ENCODE measurements at places on chromosomes 16 and 17.

DNA sequence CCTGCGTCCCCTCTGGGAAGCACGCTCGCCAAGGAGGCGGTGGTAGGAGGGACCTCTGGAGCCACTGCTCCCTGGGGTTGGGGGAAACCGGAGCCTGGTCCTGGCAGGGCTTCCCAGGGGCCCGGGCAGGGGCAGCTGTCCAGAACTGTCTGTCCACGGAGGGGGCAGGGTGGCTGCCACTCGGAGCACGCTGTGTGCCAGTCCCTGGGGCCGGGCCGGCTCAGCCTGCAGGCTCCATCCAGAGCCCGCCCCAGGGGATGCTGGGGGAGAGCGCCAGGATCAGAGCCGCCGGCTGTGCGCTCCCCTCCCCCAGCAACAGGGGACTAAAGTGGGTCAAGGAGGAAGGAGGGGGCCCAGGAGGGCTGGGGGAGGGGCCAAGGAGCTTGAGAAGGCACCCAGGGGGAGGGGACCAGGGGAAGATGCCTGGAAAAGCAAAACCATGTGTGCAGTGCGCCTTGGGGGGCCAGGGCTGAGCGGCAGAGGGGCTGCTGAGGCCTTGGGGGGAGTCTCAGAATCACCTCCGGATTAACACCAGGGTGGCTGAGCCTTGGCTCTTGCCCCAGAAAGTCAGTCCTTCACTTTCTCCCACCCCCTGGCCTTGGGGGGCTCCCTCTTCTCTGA lies 21.3 kb downstream of the ZNF423 start:
- peak; percentile 93 for DNase-seq

GRCh38 chr16:50393858-50394802 lies 25.3 kb upstream of the BRD7 start:
- no peak for DNase-seq

DNA sequence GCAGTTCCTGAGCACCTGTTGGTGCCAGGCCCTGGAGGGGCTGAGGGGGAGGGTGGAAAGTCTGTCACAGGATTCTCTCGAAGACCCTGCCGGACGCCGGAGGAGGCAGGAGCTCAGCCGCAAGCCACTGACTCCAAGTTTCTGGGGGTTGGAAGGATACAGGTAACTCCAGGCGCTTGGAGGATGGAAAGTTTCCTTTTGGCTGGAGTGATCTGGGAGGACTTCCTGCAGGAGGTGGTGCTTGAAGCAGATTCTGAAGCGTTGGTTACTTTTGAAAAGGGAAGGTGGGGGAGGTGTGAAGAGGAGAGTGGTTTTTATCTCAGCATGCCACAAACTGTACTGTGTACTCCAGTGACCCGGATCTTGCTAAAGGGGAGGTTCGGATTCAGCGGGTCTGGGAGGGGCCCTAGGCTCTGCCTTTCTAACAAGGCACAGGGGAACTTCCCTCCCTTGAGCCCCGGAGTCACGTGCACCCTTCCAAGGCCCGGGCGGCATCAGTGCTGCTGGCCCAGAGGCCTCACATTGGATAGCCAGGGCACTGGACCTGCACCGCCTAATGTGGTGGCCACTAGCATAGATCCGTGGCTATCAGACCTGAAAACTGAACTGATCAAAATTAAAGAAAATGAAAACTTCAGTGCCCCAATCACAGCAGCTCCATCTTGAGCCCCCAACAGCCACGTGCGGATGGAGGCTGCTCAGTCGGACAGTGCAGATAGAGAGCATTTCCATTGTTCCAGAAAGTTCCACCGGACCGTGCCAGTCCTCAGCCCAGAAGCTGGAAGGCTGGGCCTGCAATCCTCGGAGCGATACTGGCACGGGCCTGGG lies 42.2 kb upstream of the GSE1 start:
- no peak for DNase-seq

GRCh38 chr16:75074920-75075687 lies 41.5 kb downstream of the LDHD start:
- no peak for DNase-seq

DNA sequence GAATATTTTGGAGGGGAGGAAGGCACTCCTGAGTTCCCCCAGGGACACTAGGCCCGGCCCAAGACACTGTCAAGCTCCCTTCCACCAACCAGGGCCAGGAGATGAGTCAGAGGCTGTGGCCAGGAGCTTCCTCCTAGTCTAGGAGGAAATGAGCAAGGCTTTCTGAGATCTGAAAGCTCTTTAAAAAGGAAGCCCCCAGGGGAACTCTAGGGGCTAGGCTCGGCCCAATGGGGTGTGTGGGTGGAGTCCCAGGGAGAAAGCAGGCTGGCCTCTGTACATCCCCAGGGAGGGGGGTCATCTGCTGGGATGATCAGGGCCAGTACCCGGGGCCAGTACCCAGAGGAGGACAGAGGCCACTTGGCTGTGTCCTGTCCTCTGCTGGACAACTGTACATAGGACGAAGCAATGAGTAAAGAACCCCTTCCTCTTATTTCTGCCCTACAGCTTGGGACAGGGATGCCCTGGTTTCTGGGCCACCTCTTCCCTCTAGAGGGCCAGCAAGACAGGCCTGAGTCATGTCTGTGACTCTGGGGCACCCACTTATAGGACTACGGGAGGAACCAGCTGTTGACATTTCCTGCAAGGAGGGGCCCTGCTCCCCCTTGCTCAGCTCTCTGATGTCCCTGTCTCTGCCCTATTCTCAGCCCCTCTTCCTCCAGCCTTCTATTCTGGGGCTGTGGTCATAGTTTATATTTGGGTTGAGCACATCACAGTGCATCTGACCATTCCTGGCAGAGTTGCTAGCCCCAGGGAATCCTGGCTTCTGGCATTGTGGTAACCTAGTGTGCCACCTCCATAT lies 2.7 kb downstream of the FHOD1 start:
- DNase-seq: no peak

GRCh38 chr16:67910158-67910557 lies 17.1 kb downstream of the PSKH1 start:
- no peak for DNase-seq

GRCh38 chr16:80433623-80434022 lies 107.2 kb upstream of the DYNLRB2 start:
- no peak for DNase-seq

GRCh38 chr17:14813649-14814370 lies 451.3 kb downstream of the PMP22 start:
- DNase-seq: peak; percentile 26

GRCh38 chr17:8994319-8994718 lies 27.0 kb upstream of the NTN1 start:
- peak; percentile 82 for DNase-seq

DNA sequence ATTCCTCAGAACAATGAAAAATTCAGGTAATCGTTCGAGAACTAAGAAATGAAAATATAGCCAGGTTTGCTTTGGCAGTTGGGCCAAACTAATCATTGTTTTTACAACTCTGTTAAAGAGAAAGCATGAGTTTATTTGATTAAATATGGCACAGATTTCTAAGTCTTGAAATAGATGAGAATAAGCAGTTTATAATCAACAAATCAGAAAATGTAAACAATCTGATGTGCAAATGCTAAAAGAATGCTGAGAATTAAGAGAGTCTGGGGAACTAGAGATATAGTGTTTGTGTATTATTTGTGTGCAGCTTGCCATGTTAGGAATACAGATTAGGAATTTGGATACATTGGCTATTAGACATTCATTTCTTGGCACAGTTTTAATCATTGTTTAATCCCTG lies 212.5 kb downstream of the TANC2 start:
- DNase-seq: no peak

DNA sequence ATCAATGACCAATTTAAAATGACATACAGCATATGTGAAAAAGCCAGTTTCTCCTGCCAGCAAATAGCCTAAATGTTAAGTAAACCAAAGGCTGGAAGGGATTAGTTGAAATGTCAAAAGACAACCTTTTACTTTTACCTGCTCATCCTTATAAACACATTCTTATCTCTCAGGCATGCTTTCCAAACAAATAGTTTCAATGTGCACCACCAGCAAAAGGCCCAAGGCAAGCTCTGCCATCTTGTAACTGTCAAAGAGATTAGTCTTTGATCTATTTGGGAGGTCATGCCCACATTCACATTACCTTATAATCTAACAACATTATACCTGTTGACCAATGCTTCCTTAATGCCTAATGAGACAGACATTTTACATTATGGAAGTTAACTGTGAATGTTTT lies 132.2 kb upstream of the NACA2 start:
- DNase-seq: no peak

GRCh38 chr17:37488009-37488604 lies 1.6 kb upstream of the DUSP14 start:
- peak; percentile 25 for DNase-seq

DNA sequence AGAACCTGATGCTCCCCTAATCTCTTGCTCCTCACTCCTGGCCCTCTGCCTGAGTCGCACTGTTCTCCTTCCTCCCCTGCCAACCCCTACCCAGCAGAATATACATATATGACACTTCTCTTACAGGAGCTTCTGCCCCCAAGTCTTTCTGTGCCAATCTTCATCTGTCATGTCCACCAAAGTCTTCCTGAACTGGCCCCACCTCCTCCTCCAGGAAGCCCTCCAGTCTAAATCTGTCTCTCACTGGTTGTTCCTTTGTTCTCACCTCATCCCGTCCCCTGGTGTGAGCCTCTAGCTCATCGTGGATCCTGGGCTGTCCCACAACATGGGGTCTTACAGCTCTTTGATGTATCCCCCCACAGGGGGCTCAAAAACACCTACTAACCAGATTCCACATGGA lies 8.3 kb downstream of the CRHR1 start:
- no peak for DNase-seq

GRCh38 chr16:56324406-56324805 lies 100.9 kb downstream of the AMFR start:
- no peak for DNase-seq

- DNase-seq: no peak
Measured at GRCh38 chr16:50195756-50196155, 42.6 kb downstream of the TENT4B start.

GRCh38 chr17:68455901-68456338 lies 1.4 kb downstream of the WIPI1 start:
- no peak for DNase-seq

DNA sequence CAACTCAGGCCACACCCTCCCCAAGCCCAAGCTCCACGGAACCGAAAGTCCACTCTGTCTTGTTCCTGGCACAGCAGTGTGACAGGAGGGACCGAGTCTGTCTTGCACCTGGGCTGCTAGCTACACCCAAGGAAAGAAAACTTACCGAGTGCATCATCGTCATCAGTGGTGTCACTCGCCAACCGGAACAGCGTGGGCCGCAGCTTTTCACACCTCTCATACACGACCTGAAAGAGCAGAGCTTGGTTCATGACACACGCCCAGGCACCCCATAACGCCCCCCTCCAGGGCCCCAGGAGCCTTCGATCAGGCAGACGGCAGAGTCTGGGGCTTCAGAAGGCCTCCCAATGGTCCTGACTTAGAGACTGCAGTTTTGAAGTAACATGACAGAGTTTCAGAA lies 27.5 kb downstream of the GGA2 start:
- DNase-seq: no peak

DNA sequence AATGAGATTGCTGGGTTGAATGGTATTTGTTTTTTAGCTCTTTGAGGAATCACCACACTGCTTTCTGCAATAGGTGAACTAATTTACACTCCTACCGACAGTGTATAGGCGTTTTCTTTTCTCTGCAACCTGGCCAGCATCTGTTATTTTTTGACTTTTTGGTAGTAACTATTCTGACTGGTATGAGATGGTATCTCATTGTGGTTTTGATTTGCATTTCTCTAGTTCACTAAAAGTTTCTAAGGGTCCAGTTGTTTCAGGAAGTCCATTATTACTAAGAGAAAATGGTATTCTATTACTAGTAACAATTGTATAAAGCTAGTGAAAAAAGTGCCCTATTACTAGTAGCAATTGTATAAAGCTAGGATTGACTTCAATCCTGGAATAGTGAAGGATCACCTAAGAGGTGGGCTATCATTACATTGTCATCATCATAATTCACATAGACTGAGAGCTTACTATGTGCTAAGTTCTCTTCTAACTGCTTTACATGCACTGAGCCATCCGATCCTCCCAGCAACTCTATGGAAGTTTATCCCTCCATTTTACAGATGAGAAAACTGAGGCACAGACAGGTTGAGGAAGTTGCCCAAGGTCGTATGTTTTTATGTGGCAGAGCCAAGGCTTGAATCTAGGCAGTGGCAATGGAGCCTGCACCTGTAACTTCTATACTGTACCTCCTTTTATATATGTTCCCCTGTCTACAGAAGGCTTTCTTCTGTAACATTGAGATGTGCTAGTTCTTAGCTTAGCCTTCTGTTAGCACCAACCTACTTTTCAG lies 13.4 kb upstream of the SMIM36 start:
- DNase-seq: no peak

DNA sequence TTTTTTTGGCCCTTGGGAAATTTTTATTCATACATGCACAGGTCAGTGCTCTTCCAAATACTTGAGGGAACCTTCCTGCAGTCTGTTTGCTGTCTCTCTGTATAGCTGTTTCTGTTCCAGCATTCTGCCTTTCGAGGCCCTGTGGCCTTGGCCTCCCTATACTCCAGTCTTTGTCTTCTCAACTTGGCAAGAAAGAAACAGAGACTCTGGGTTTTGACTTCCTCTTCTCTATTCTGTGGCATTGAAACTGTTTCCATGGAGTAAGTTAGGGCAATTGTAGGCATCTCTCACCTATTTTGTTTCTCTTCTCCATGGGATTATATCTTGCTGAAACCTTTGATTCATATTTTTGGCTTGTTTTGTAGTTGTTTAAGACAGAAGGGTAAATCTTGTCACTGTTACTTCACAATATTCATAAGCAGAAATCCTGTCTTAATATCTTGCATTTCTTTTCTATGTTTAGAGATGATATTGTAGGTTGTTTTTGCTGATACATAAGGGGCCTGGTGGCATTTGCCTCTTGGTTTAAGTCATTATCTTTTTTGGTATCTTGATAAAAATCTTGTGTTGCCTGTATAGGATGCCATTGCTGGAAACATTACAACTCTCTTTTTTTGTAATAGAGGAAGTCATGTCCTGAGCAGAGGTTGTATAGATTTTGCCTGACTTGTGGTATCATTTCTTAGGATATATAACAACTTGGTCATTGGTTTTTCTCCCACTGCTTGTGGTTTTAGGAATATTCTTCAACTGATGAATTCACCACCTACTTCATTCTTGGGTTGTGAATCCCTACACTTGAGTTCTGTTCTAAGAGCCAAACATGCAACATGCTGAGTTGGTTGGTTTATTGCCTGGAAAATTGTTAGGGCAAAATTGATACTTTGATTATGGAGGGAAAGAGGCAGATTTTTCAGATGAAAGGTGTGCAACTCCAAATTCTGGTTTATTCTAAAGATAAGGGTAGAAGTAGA lies 168.6 kb downstream of the FTO start:
- no peak for DNase-seq

- peak; percentile 61 for DNase-seq
Measured at GRCh38 chr17:74690409-74690825, 22.3 kb downstream of the CD300LF start.

DNA sequence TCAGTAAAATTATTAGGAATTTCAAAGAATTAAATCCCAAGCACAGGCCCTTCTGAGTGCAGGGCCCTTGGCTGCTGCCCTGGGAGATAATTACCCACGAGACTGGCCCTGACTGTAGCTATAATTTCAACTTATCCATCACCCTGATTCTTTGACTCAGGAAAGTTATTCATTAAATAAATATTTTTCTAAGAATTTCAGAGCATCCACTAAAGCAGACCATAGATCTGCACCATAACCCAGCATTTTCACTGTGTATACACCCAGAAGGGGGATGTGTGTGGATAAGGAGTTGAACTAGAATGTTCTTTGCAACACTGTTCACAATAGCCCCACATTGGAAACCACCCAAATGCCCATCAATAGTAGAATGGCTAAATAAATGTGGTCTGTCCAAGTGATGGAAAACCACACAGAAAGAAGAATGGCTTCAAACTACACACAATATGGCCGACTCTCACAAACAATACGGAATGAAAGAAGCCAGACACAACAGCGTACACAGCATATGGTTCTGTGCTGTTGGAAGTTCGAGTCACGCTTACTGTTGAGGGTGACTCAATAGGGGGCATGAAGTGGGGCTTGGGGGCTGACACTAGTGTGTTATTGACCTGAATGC lies 33.9 kb upstream of the MEAK7 start:
- no peak for DNase-seq
